ENCODE measurements at places on chromosomes 2 and 18.

- DNase-seq: no peak
Measured at GRCh38 chr2:219616550-219616949, 10.9 kb upstream of the SLC4A3 start.

DNA sequence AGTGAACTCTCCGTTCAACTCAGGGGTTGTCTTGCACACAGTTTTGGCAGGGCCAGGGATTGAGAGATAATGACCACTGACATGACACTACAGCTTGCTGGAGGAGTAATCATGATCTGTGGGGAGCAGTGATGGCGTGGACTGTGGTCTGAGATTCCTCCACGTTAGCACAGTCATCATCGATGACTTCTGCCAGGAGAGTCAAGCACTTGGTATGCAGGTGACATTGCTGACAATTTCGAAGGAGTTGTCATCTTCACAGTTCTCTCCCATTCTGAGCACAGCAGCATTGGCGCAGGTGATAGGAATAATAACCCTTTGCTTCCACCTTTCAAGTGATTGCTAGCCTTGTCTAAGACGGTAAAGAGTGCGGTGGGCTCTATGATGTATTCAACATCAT lies 79.8 kb downstream of the SGPP2 start:
- no peak for DNase-seq

DNA sequence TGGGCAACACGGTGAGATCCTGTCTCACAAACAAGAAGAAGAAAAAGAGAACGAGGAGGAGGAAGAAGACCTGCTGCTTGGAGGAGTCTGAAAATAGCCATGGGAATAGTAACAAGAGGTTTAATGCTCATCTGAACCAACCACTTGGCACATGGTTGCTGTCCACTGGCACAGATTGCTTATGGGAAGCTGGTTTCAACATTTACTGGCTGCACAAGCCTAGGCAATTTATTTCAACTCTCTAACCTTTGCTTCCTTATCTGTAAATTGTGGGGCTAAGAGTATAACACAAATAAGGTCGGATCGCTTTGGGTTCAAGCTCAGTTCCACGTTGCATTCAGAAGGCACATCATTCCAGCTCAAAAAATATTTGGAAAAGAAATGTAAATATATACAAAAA lies 14.2 kb upstream of the RHOB start:
- no peak for DNase-seq

- DNase-seq: no peak
Measured at GRCh38 chr2:237075749-237076599, 9.7 kb upstream of the COPS8 start.

DNA sequence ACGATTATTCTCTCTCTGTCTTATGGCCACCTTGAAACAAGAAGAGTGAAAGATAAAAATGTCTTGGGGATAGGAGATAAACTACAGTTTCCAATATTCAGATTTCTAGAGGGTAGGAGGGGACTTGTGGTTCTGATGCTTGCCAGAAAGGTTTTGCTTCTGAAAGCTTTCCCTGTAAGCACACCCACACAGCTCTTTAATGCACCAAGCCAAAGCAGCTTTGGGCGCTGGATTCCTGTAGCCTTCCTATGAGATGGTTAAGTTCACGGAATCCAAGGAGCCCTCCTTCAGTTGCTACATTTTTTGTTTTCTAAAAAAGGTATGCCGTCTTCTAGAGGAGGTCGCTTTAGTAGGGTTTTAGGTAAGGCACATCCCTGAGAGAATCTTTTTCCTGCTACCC lies 4.9 kb downstream of the LRRTM1 start:
- no peak for DNase-seq

DNA sequence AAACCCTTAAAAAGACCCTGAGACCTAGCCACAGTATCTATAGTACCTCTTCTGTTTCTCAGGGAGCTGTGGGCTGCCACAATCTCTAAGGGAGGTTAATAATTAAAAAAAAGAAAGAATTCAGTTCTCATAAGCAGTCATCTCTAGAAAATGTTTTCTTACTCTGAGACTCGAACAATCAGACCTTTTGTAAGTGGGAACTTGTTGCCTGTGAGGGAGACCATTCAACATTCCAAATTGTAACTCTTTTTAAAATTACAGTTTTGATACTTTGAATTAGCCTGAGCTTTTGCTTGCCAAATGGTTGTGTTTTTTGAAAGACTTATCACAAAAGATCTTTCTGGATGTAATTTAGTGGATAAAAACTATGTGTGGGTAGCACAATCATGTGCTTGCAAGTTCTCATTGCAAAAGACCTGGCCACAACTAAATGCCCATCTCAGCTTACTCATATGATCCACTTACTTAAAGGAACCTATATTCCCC lies 33.3 kb downstream of the IL1R2 start:
- no peak for DNase-seq

GRCh38 chr2:71071681-71072398 lies 3.4 kb downstream of the NAGK start:
- DNase-seq: no peak

DNA sequence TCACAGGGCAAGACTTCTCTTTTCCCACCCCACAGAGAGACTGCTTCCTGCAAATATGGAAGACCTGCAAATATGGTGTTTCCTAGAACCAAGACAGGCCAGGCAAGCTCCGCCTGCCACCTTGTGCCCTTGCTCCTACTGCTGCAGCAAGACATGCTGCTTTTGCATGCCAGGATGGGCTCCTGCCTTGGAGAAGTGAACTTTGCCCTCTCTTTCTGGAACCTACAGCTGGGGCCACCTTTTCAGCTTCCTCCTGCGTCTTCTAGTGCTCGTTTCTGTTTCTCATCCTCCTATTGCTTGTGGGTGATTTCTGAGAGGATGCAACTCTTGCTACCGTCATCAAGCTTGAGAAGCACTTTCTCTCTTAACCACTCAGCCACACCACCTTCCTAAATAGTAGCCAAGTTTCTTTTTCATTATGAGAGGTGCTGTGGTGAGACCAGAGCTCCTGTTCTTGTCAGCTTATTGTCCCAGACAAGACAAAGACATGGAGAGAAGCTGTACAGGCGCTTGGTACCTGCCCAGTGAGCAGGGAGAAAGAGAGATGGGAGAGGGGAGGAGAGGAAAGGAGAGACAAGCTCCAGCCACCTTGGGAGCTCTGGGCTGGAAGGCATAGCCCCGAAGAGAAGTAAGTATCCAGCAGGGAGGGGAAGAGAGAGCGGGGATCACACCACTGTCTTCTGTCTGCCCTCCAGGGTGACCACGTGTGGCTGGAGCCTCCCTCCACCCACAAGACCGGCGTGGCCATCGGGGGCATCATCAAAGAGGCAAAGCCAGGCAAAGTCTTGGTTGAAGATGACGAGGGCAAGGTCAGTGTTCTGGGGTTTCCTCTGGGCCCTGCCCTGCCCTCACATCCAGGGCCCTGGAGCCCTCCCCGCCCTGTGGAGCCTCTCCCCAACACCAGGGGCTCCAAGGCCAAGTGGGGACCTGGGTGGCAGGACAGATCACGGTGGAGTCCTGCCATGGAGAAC lies 28.3 kb downstream of the MYO7B start:
- DNase-seq: no peak

GRCh38 chr2:106812383-106812782 lies 73.6 kb downstream of the ST6GAL2 start:
- DNase-seq: peak; percentile 61

GRCh38 chr18:25517881-25518715 lies 166.1 kb upstream of the ZNF521 start:
- DNase-seq: no peak

GRCh38 chr18:37403100-37403781 lies 162.4 kb downstream of the CELF4 start:
- peak; percentile 55 for DNase-seq

GRCh38 chr18:379681-380330 lies 112.0 kb upstream of the THOC1 start:
- no peak for DNase-seq

GRCh38 chr2:85865539-85866164 lies 23.1 kb downstream of the ST3GAL5 start:
- DNase-seq: no peak

- DNase-seq: no peak
Measured at GRCh38 chr2:9473985-9474360, 378 bp upstream of the IAH1 start.

DNA sequence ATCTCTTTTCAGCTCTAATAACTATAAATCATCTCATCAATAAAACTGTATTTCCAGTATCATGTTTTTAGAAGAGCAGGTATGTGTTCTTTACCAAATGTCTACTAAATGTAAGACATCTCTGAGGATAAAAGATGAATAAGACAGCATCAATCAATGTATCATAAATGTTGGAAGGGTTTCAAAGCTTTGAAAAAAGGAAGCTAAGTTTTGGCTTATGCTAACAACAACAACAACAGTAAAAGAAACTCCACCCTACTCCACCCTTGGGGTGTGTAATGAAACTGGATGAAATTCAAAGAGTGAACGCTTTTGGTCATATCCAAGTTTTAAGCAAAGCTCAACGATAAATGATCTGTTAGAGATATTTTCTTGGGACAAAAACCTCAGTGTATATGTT lies 17.1 kb downstream of the PRKD3 start:
- no peak for DNase-seq

- no peak for DNase-seq
Measured at GRCh38 chr2:223865907-223866508, 28.6 kb upstream of the AP1S3 start.

- no peak for DNase-seq
Measured at GRCh38 chr2:240405133-240405532, 30.3 kb upstream of the GPC1 start.

DNA sequence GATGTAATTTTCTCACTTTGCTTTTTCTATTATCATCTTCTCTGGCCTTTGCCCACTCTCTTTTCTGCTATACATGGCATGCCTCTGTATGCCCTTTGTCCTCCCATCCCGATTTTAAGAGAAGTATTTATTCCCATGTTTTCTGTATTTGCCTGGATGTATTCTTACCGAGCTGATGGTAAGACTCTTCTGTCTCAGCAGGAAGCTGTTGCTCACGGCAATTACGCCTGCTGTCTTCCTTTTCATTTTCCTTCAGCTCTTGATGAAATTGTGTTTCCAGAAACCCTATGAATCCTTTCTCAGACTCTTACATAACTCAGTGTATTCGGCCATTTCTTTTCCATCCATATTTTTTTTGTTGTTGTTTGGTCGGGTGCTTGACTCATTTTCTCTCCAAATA lies 121.6 kb downstream of the SP3 start:
- DNase-seq: no peak

- no peak for DNase-seq
Measured at GRCh38 chr2:23583467-23583866, 198.5 kb downstream of the KLHL29 start.

- no peak for DNase-seq
Measured at GRCh38 chr2:190950566-190950991, 63.4 kb downstream of the STAT1 start.

DNA sequence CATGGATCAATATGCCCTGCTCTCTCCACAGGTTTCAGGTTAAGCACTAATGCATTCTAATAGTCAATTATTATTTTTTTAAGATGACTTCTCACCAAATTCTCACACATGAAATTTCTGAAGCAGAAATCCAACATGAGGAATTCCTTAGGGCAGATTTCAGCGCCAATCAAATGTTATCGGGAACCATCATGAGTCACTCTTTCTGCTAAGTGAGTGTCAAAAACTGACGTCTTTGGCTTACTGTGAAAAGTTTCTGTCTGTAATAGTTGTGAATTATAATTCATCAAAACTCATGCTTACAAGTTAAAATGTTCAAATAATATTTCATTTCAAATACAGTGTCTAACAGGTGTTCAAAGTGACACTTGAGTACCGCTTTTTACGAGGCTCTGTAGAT lies 1038.6 kb downstream of the SOCS6 start:
- DNase-seq: no peak

GRCh38 chr2:70975237-70975636 lies 3.2 kb upstream of the ANKRD53 start:
- DNase-seq: no peak

DNA sequence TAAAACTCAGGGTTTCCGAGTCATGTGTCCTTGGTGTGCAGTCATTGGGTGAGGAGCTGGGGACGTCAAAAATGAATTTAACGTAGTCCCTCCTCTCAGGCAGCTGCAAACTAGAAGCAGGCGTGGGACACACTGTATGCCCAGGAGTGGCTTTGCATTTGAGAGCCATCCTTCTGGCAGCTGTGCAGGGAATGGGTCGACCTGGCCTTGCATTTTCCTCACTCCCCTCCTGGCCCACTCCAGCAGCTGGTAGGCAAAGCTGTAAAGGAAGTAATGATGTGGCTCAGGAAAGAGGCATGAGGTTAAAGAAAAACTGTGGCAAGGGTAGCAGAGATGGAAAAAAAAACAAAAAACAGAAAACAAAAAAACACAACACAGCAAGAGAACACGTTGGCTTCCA lies 46.5 kb downstream of the RNF144A start:
- DNase-seq: no peak

GRCh38 chr2:208092093-208092832 lies 32.1 kb downstream of the CRYGD start:
- no peak for DNase-seq

- peak; percentile 27 for DNase-seq
Measured at GRCh38 chr2:172196768-172197431, 94.2 kb upstream of the DLX2 start.

GRCh38 chr2:219253753-219254589 lies at the start of gene TUBA4A:
TSS of gene TUBA4A (minus strand) at chr2:219253918. CDS start at chr2:219253858, 60 bp downstream.
- peak; percentile 32 for DNase-seq

DNA sequence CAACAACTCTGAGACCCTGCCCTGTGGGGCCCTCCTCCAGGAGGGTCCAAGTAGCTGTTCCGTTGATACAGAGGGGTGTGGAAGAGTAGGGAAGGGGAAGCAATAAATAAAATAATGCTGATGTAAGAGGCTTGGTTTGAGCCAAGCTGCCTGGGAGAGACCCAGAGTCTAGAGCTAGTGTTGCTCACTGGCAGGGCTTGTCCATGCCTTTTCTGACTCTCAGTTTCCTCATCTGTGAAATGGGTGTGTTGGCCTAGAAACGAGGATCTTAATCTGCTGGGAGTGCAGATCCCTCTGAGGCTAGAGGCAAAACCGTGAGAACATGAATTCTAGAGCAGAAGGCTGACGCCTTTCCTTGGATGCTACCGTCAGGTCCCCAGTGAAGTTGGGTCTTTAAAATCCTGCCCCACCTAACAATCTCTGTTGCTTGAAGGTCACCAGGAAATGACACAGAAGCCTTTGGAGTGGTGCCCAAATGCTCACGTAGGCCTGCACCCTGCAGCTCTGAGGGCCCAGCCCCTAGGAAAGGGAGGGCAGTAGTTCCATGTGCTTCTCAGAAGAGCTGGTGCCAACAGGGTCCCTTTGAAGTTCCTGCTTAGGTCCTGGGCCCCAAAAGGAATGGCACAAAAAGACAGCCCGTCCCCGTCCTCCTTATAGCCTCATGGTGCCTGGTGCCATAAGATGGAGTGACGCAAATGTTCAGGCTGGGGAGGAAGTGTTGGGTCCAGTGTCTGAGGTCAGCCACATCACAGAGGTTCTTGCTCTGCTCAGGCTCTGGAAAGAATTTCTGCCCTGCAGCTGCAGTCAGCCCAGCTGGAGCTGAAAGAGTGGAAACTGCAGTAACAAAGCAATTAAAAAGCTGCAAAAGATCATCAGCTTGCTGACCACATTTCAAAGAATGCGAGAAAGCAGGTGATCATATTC lies 73.2 kb upstream of the SMAD2 start:
- peak; percentile 22 for DNase-seq

DNA sequence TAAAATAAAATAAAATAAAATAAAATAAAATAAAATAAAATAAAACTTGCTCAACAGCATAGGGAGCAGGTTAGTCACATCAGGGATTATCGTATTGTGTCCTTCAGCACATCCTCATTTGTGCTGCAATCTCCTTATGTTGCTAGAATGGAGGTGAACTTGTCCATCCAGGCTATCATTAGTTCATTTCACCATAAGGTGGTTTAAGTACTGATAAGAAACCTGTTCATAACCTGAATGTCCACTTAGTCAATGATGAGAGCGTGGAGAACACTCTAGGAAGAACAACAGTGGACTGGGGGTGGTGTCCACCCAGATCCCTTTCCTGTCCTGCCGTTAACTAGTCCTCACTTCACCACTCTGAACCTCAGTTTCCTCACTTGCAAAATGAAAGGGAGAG lies 21.9 kb downstream of the DHRS9 start:
- no peak for DNase-seq
